Lung (tissue), 17 donors: ENCODE measurements at places on chromosomes 3 and 15.

DNA sequence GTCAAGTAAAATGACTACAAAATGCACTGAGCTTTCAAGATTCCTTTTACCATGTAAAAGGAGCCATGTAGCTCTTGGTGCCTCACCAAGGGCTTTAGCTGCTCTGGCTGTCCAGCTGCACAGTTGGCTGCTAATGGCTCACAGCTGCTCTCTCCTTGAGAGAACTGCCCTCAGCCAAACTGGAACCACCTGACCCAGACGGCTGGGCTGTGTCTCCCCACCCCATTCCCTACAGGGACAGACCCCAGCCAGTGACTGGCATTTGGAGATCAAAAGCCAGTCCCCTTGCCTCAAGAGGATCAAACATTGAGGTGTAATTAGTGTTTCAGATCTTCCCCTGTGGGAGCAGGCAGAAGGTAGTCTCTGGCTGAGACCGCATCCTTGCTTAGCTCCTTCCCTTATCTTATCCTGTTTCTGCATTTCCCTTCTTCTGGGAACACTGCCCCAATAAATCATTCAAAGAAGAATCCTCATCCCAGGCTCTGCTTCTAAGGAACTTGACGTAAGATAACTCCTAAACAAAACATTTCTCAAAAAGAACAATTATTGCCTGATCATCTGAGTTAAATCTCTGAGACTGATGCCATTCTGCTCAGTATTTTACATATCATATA, 28.6 kb upstream of the UBE2E2 start:
- peak; percentile 80 for DNase-seq

GRCh38 chr3:88912294-88912877, 195.0 kb upstream of the EPHA3 start:
- no peak for DNase-seq

DNA sequence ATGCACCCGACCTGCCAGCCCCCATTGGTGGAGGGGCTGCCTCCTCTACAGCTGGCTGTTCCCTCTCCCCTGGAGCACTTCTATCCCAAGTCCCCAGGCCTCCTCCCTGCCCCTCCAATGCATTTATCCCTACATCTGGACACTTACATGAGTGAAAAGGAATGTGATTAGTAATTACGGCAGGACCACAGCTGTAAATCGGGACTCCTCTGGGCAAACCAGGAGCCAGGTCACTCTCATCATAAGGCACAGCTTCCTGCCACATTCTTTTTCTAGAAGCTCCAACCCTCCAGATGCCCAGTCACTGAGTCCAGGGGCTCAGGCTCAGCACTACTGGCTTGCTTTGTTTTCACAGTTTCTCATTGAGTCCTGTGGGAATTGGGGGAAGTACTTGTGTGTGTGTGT, 54.3 kb downstream of the IL20RB start:
- no peak for DNase-seq

GRCh38 chr15:25862472-25863110, 536 bp downstream of the ATP10A start:
- DNase-seq, result no peak

DNA sequence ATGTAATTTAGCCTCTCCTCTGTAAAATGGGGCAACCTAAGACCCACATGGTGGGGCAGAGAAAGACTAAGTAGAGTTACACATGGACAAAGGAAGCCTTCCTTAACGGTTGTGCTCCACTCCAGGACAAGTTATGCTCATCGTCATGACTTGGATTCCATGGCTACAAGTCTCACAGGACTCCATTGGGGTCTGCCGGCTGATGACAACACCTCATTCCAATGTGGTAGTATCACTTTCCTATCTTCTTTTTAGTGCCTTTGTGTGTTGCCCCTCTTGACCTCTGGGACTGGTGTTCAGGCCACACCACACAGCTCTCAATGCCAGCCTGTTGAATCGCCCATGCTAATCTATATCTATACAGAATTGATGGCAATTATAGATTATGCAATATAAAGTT, 181.3 kb upstream of the WNT5A start:
- no peak for DNase-seq

DNA sequence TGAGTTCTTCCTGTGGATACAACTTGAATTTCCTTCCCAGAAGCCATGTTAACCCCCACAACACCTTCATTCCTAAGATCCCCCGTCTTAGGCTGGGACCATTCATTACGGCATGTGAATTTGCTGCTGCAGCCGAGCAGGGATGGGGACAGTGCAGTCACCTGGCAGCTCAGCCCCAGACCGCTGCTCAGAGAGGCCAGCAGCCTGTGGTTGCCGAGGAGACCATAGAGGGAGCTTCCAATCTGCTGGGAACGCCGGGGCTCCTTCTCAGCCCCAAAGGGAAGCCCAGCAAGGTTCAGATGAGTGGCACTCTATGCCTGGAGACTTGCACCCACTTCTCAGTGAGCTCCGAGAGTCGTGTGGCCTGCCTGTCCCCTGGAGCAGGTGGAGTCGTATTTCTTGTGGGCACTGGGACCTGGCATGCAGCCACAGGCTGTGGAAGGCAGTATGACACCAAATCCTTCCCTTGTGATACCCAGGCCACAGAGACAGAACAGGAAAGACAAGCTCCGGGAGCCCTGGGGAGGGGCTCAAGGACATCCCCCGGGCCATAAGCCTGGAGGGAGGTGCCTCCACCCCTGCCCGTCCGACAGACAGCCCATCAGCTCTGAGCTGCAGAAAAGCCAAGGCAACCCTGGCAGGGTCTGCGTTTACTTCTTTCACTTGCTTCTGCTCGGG, 167.3 kb downstream of the FAM43A start:
- peak; percentile 54 for DNase-seq
